ENCODE measurements at places on chromosomes 11 and 22.

DNA sequence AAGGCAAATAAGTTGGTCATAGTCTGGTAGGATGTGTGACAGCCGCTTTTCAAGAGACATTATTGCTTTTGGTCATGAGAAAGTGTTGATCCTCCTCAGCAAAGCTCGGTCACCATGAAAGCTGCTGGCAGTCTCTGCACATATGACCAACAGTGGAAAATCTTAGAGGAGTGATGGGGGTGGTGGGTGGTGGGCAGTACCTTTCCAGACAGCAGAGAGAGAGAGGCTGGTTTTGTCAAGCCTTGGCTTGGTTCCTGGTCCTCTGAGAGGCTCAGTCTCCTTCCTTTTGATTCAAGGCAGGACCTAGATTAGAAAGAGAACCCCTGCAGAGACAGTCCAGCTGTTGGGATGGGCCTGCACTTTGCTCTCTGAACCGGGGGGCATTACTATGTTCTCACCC lies 20.0 kb upstream of the VSIG10L2 start:
- DNase-seq: no peak

GRCh38 chr11:70278994-70279393 lies 8.5 kb downstream of the PPFIA1 start:
- no peak for DNase-seq

GRCh38 chr11:128343870-128344269 lies 243.5 kb downstream of the ETS1 start:
- no peak for DNase-seq

DNA sequence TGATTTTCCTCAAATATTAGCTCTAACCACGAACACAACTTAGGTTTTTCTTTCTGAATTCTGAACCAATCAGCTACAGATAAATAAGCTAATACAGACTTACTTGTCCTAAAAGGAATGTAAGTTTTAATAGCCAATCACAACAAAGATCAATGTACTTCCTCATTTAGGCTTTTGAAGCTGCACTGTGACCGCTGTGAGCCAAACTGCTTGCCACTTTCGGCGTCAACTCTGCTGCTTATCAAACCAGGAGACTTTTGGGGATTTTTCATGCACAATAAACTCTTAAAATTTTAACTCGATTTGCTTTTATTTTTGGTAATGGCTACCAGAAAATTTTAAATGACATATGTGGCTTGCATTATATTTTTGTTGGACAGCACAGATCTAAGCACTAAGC lies 92.5 kb downstream of the TMPRSS5 start:
- DNase-seq: no peak

GRCh38 chr11:40252236-40252635 lies 1207.2 kb downstream of the LRRC4C start:
- DNase-seq: no peak

DNA sequence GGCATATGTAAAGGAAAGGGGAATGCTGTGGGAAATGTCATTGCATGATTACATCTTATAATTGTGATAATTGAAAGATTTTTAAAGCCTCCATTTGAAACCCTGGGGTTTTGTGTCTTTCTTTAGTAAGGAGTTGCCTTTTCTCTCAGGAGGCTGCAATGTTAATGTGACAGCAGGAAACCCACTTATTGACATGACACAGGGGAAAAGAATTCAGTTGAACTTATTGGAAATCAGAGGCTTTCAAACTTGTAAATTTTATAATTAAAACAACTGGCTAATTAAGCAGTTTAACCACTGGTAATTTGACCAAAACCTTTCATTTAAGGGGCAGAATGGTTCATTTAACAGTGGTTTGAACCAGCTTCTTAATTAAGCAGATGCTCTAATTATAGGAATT lies 31.2 kb downstream of the MRPL48 start:
- no peak for DNase-seq

DNA sequence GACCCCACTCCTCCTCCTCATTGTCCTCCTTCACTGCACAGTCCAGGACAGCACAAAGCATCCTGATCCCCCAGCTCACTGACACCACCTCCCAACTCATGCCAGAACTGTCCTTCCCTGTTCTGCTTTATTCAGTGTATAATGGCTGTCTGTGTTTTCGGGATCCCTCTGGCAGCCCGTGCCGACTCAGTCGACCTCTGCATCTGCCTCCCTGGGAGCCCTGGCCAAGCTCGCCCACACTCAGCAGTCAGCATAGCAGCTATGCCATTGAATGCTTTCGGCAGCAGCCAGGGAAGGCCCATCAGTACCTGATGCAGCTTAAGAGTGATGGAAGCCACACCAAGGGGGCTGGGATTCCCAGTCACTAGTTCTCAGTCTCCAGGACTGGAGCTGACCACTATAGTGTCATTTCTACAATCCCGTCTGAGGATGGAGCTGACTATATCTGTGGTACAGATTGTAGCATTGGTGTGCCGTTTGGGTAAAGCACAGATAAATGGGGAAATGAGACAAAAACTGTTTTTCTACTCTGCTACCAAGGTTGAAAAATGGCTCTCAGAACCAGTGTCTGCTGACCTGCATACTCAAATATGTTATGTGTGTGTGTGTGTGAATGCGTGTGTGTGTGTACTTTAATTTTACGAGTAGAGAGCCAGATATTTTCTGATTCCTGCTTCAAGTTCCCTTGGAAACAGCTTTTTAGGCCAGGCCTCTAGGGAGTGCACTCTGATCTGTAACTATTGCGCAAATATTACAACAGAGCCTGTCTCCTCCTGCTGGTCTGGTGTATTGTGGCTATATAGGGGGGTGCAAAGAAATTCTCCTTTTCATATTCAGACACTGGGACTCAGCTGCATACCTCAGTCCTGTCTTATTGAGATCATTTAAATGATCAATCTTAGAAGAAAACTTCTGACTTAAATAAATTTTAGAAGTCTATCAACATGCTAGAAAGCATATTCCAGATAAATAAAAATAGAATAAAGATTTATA lies 78.8 kb upstream of the TOP3B start:
- DNase-seq: no peak

- DNase-seq: no peak
These were observed 17.6 kb upstream of the SEPTIN5 start for GRCh38 chr22:19696504-19697276.

- no peak for DNase-seq
These were observed 207.0 kb downstream of the TBC1D22A start for GRCh38 chr22:46969491-46969890.

DNA sequence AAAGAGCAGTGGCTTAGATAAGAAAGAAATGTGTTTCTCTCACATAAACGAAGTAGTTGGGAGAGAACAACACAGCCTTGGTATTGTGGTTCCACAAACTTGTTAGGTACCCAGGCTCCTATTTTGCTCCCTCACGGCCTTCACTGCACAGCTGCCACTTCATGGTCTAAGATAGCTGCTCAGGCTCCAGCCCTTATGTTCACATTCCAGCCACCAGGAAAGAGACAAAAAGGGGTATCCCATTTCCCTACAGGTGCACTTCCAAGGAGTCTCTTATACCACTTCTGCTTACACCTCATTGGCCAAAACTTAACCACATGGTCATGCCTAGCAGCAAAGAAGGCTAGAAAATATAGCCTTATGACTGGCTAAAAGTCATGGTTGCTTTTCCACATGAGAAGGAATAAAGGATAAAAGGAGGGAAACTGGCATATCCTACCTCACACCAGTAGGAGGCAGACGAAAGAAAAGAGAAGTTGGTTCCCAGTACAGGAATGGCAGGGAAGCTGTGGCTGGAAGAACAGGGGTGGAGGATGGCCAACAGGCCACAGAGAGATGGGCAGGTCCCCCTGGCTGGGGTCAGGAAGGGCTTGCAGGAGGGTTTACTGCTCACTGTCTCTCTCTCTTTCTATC lies 5.4 kb upstream of the HDHD5 start:
- no peak for DNase-seq

- no peak for DNase-seq
These were observed 149.1 kb upstream of the RASSF10 start for GRCh38 chr11:12859872-12860657.

- DNase-seq: no peak
These were observed 345.8 kb downstream of the CNTN5 start for GRCh38 chr11:99366546-99366945.

DNA sequence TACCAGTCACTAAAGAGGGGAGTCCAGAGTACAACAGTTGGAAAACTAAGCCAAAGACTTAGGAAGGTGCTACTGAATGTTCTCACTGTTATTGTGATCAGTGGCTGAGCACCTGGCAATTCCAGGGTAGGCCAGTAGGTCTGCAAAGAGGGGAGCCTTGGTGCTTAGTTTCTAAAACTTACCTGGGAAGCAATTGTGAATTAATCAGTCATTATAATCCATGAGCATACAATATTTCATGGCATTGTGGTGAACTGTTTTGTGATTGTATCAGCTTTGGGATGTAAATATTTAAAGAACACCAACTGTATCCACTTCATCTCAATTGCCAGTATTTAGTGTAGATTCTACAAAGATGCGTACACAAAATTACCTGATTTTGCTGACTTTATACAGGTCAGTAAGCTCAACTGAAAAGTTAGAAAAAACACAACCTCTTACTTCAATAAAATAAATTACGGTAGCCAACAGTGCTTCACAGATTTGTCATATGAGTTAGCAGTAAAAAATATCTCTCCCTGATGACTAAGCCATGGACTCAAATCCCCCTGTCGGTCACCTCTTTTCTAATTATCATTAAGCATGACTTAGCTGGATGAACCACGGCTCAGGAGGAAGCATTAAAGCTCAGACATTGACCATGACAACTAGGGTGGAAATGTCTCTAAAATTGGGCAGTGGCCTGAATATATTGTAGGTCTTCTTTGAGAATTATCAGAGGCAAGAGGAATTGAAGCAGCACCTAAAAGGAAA lies 30.8 kb upstream of the SORL1 start:
- DNase-seq: no peak

- no peak for DNase-seq
These were observed 217.4 kb downstream of the SBF2 start for GRCh38 chr11:10076458-10077141.

Data from T-helper 2 cell (primary cell).